PC-3 (cell line): ENCODE measurements at places on chromosomes 1 and 21. TPM values are rescaled to one million over a fixed set of nuclear protein-coding genes. Genes with fewer than 3 reads are reported as not detected.

DNA sequence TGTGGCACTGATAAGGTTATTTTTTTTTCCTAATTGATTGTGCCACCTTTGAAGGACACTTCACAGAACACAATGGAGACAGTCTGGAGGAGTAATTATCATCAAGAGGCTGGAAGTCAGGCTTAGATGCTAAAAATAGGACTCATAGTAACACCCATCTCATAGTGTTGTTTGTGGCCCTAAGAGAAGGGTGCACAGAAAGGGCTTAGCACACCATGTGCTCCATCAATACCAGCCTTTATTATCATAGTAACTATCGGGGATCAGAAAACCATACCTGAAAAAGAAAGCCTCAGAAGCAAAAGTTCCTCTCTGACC, 11.9 kb downstream of the NIPAL3 start:
- no peak for DNase-seq

DNA sequence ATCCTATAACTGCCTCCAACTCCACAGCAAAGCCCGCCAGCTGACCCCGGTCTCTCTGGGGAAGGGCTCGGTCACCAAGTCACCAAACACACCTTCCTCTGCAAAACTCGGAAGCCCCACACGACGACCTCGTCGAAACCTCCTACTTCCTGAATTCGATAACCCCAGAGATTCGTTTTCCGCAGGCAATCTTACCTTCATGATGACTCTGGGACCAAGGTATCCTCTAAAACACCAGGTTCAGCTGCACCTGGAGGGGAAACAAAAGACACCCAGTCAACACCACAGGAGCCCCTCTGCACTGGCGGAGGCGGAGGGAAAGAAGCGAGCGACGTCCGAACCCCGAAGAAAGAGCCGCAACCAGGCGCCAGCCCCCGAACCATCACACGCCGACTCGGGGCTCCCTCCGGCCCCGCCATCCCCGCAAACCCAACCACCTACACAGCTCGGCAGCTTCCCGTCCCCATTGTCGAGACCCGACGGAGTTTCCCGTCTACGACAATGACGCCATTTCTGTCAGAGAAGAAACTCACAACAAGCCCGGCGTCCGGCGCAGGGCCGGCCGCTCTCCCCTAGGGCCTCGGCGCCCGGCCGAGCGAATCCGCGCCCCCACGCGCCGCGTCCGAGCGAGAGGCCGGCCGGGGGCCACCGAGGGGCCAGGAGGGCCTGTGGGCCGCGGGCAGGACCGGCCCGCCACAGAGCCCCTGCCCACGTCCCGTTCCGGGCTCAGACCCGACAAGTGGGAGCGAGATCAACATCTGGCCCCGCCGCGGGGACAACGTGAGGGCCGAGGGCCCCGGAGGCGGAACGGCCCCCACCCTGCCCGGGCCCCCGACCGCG, 1.0 kb downstream of the ARID4B start:
- peak; percentile 11 for DNase-seq

- no peak for DNase-seq
Observed at GRCh38 chr1:183194527-183195141, 8.6 kb downstream of the LAMC2 start.

DNA sequence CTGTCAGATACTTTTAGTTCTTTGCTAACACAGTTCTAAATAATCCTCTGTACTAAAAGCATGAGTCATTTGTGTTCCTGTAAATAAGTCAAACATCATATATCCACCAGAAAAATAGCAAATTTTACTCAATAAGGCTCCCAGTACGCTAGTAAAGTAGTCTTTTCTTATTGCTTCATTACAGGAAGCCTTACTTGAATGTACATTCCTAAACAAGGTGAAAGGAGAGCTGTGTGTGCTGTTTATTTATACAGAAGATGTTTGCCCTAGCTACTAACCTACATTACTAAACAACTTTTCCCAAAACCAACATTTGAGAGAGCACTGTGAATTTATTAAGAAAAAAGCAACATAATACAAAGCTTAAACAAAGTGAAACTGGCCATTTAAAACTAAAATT, 52.0 kb downstream of the ZNHIT6 start:
- peak; percentile 53 for DNase-seq

DNA sequence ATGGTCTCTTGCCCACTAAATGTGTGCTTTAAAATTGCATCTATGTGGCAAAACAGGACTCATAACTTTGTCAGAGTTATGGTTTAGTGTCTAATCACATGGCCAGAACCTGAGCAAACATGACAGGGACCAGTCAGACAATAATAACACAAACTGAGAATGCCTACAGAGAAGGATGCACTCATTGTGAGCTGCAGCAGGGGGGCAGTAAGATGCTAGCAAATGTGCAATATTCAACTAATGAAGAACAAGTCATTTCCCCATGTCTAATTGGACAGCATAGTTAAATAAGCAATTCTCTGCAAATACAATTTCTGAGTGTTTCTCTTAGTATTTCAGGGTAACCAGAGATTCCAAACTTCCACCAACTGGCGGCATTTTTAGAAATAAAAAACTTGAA, 30.8 kb downstream of the SPAG17 start:
- peak; percentile 42 for DNase-seq

The CLCA4 gene
- total RNA-seq, result not detected in 2 replicates

The SYT6 gene
- total RNA-seq, result not detected in 2 replicates

The SEMA6C gene
- 2.0 and 2.8 TPM in 2 replicates for total RNA-seq
